ENCODE measurements at places on chromosomes 4 and X. TPM values are rescaled to one million over a fixed set of nuclear protein-coding genes. Genes with fewer than 3 reads are reported as not detected.

DNA sequence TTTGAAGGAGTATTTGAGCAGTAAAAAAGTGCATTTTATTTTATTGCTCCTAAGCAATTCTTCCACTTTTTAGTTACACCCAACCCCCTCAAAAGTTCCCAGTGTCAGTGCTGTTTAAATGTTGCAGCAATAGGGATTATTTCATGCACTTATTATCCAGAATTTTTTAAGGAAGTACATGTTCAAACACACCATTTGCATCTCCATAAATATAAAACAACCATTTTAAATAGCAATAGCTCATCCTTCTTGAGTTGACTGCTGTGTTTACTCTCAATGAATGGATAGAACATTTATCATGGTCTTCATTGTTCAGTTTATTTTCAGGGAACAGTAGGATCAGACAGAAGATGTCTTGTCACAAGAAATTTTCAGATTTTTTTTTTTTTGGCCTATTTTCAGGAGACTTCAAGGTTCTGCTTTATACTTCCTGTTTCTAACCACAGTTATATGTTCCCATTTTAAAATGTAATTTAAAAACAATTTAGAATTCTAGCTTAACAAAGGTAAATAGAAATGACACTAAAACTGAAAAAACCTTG lies 171.9 kb downstream of the TMA16 start:
- DNase-seq = no peak

The STPG2 gene
- not detected for total RNA-seq

DNA sequence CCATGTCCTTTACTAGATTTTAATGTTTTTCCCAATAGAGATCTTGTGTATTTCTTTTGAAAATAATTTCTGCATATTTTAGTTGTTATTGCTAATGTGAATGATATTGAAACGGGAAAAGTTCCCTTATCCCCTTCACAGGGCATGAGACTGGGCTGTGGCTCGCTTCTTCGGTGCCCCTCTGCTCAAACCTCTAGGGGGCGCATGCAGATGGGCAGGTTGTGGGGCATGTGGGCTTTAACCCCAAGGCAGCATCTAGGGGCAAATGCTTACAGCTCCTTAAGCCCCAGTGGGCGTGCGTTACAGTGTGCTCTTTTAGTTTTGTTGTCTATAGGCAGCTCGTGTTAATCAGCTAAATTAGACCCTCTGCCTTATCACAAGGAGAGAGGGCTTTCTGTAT lies 194.7 kb downstream of the OPHN1 start:
- no peak for DNase-seq

DNA sequence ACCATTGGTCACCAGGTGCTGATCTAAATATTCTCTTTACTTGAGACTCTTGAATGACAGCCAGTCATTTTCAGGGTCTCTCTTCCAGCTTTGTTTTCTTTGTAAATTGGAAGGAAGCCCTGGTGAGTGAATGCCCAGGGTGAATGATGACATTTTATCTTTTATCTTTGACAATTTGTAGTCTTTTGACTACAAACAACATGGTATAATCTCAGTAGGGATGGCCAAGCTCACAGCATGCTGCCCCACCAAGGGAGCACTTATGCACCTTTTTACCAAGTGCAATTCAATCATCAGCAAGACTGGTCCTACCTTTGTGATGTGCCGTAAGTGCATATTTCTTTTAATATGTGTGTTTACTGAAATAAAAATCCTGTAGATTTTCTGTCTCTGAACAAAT lies 5.7 kb downstream of the AFM start:
- no peak for DNase-seq

Data from sigmoid colon (tissue), 7 donors.